ENCODE measurements at places on chromosomes 1 and 21. TPM values are rescaled to one million over a fixed set of nuclear protein-coding genes. Genes with fewer than 3 reads are reported as not detected.

The OR2T2 gene
- not detected for total RNA-seq

The HHAT gene
- total RNA-seq: 0.76 TPM

The USP21 gene
- total RNA-seq: 32.5 TPM

DNA sequence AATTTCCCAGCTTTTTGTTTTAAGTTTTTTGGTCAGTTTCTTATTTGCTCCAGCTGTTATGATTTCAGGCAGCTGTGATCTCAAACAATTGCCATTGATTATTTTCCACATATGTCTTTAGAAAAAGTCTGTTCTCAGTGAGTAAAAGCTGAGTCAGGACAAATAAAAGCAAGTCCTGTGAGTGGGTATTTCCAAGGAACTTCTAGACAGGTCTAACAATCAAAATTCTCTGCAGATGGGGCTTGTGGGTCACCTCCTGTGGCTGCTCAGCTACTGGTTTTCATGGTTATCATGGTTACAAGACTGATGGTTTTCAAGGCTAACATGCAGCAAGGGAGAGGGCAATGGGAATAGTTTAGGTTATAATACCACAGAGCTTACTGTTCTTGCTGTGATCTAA lies 585.7 kb downstream of the LMO4 start:
- no peaks in the 10 kb centered on the region for H3K27me3 ChIP-seq
- no peaks in the 10 kb centered on the region for H3K36me3 ChIP-seq
- no peak overlapping the region for H3K4me3 ChIP-seq
- no peaks in the 10 kb centered on the region for H3K4me1 ChIP-seq

DNA sequence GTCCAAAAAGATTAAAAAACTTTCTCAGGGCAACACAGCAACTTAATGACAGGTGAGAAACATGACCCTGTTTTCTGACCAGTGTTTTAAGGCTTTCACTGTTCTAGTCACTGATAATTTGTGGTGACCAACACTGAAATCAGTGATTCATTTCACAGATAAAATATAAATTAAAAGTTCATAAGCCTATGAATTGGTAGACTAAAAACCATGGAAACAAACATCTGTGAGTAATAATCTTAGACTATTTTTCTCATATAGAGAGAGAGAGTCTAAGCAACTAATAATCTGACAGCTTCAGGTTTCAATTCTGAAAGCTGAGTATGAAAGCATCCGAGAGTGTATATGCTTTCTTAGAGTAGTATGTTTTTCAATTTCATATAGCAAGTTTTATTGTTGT lies 536.9 kb downstream of the ADGRL2 start:
- H3K4me3 ChIP-seq: no peak overlapping the region
- no peak overlapping the region for H3K27ac ChIP-seq
- H3K27me3 ChIP-seq: no peaks in the 10 kb centered on the region
- no peaks in the 10 kb centered on the region for H3K36me3 ChIP-seq
